ENCODE measurements at places on chromosomes 4 and X. TPM values are rescaled to one million over a fixed set of nuclear protein-coding genes. Genes with fewer than 3 reads are reported as not detected.

The P2RY4 gene
- not detected for total RNA-seq

The RTL5 gene
- total RNA-seq = 16.1 TPM

The ADH7 gene
- total RNA-seq = 0.83 TPM

The PPA2 gene
- 88.9 TPM for total RNA-seq

The NRK gene
- total RNA-seq = 136 TPM

The MAGEA4 gene
- total RNA-seq = not detected

The MGST2 gene
- 43.2 TPM for total RNA-seq

The TSPAN7 gene
- total RNA-seq = 21.8 TPM

The DNASE1L1 gene
- 13.3 TPM for total RNA-seq

The SGMS2 gene
- total RNA-seq = 79.0 TPM

The TKTL2 gene
- total RNA-seq = not detected

The ENPEP gene
- total RNA-seq = 8.6 TPM

The ELF4 gene
- 20.6 TPM for total RNA-seq

The FAAH2 gene
- total RNA-seq = 9.3 TPM

All from type B pancreatic cell (in vitro differentiated cells).